Mesangial cell (primary cell): ENCODE measurements at places on chromosomes 12 and 14. TPM values are rescaled to one million over a fixed set of nuclear protein-coding genes. Genes with fewer than 3 reads are reported as not detected.

The PPP4R3A gene
- 32.7 and 33.1 TPM in 2 replicates for total RNA-seq

The RAPGEF3 gene
- total RNA-seq, result 2.1 and 16.1 TPM in 2 replicates

The VRTN gene
- not detected in 2 replicates for total RNA-seq

The RDH16 gene
- total RNA-seq, result under 0.01 TPM in 1 of 2 replicates, not detected in the other

The HDAC7 gene
- total RNA-seq, result 65.0 and 83.5 TPM in 2 replicates

The SIRT4 gene
- total RNA-seq, result 0.49 and 0.89 TPM in 2 replicates

The IFNG-AS1 gene
- total RNA-seq, result not detected in 2 replicates

The SLC10A1 gene
- total RNA-seq, result not detected in 2 replicates

The MYO1H gene
- total RNA-seq, result not detected in 2 replicates

The PRKAG1 gene
- total RNA-seq, result 48.6 and 49.3 TPM in 2 replicates

The KRT5 gene
- total RNA-seq, result not detected in 2 replicates

The C3AR1 gene
- total RNA-seq, result 0.13 and 0.16 TPM in 2 replicates

The TSPAN11 gene
- 1.0 TPM in 1 of 2 replicates, not detected in the other for total RNA-seq

The DTX1 gene
- total RNA-seq, result 0.16 TPM in 1 of 2 replicates, not detected in the other

The SELPLG gene
- total RNA-seq, result 0.65 and 1.4 TPM in 2 replicates

The ASPG gene
- total RNA-seq, result under 0.01 TPM in 1 of 2 replicates, not detected in the other

The KLRB1 gene
- total RNA-seq, result not detected in 2 replicates

The SRRM4 gene
- under 0.01 TPM in 2 replicates for total RNA-seq

The BCDIN3D gene
- 0.98 and 1.9 TPM in 2 replicates for total RNA-seq

The MAP3K9 gene
- total RNA-seq, result 9.8 and 13.7 TPM in 2 replicates

The AMDHD1 gene
- 0.51 TPM in 1 of 2 replicates, not detected in the other for total RNA-seq

The PTCSC3 gene
- not detected in 2 replicates for total RNA-seq

The GPR162 gene
- 0.33 and 3.7 TPM in 2 replicates for total RNA-seq

The FAM186B gene
- total RNA-seq, result 0.13 TPM in 1 of 2 replicates, not detected in the other

The LGR5 gene
- not detected in 2 replicates for total RNA-seq

The FOXA1 gene
- 0.16 and 0.63 TPM in 2 replicates for total RNA-seq

The GZMH gene
- total RNA-seq, result not detected in 2 replicates

The LRP1-AS gene
- total RNA-seq, result not detected in 2 replicates

The TESPA1 gene
- total RNA-seq, result not detected in 2 replicates

The MUCL1 gene
- not detected in 2 replicates for total RNA-seq

The ACOT2 gene
- 26.7 and 59.3 TPM in 2 replicates for total RNA-seq

The M6PR gene
- total RNA-seq, result 77.8 and 100 TPM in 2 replicates

The APOF gene
- not detected in 2 replicates for total RNA-seq

The SYCP3 gene
- total RNA-seq, result 0.13 TPM in 1 of 2 replicates, not detected in the other

The FBXO21 gene
- total RNA-seq, result 57.5 and 94.1 TPM in 2 replicates

The DPPA3 gene
- total RNA-seq, result not detected in 2 replicates

The BICDL1 gene
- total RNA-seq, result 0.65 and 10.4 TPM in 2 replicates

The PCED1B gene
- total RNA-seq, result 2.1 and 4.6 TPM in 2 replicates

The PPM1H gene
- total RNA-seq, result 2.4 and 12.5 TPM in 2 replicates

The P2RX7 gene
- total RNA-seq, result 0.13 and 0.16 TPM in 2 replicates

The KCNA5 gene
- total RNA-seq, result under 0.01 and 0.38 TPM in 2 replicates

The CISTR gene
- not detected in 2 replicates for total RNA-seq

The RPL10L gene
- not detected in 2 replicates for total RNA-seq

The RAB3IP gene
- 17.1 and 24.1 TPM in 2 replicates for total RNA-seq

The ALKBH1 gene
- 8.8 and 9.6 TPM in 2 replicates for total RNA-seq

The RNASE3 gene
- total RNA-seq, result not detected in 2 replicates

The KRT82 gene
- total RNA-seq, result not detected in 2 replicates

The SMCO2 gene
- not detected in 2 replicates for total RNA-seq

The SERPINA1 gene
- total RNA-seq, result 5.1 and 10.3 TPM in 2 replicates
